ENCODE measurements at places on chromosomes 12 and 14. TPM values are rescaled to one million over a fixed set of nuclear protein-coding genes. Genes with fewer than 3 reads are reported as not detected.

GRCh38 chr12:124641591-124641990 lies 74.2 kb upstream of the NCOR2 start:
- DNase-seq, result no peak

DNA sequence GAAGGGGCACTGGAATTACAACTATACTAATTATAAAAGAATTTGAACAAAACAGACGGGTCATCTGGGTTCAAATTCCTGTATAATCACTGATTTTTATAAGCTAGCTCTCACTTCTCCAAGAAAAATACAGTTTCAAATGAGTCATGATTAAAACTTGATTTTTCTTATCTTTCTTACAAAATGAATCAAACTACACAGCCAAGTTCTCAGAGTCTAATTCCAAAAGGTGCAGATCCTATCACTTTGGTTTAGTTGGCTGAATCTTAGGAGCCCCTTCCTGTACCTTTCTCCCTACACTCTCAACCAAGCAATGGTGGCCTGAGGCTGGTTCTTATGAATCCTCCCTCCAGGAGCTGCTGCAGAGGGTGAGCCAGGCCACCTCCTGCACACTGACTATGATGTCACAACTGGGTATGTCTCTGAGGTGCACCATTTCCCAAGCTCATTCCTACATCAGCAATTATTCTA lies 43.8 kb upstream of the BMP4 start:
- no peak for DNase-seq

GRCh38 chr14:67668559-67668958 lies 5.9 kb downstream of the VTI1B start:
- DNase-seq, result no peak

DNA sequence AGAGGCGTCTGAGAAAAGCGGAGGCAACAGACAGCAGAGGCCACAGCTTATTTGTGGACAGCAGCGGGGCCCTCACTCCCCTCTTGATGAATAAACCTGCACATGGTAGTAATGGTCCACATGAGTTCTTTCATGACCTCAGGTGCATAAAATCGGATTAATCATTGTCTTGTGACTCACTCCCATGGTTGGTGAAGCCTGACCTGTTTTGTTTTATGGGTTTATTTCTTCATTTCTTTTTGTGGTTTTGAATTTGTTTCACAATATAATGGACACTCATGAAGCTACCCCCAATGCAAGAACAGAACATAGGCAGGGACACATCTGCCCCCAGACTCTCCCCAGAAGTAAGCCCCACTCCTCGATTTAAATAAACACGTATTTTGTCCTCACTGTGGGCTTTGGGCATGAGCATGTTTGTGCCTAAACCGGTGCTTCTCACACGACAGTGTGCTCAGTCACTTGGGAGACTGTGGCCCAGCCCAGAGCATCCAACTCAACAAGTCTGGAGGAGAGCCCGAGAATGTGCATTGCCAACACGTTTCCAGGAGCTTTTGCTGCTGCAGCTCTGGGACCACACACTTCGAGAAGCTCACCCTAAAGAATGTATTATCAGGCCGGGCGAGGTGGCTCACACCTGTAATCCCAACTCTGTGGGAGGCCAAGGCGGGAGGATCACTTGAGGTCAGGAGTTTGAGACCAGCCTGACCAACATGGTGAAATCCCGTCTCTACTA lies 116.1 kb downstream of the SCARB1 start:
- no peak for DNase-seq

- no peak for DNase-seq
Measured at GRCh38 chr12:109860977-109861376, 19.4 kb downstream of the GLTP start.

DNA sequence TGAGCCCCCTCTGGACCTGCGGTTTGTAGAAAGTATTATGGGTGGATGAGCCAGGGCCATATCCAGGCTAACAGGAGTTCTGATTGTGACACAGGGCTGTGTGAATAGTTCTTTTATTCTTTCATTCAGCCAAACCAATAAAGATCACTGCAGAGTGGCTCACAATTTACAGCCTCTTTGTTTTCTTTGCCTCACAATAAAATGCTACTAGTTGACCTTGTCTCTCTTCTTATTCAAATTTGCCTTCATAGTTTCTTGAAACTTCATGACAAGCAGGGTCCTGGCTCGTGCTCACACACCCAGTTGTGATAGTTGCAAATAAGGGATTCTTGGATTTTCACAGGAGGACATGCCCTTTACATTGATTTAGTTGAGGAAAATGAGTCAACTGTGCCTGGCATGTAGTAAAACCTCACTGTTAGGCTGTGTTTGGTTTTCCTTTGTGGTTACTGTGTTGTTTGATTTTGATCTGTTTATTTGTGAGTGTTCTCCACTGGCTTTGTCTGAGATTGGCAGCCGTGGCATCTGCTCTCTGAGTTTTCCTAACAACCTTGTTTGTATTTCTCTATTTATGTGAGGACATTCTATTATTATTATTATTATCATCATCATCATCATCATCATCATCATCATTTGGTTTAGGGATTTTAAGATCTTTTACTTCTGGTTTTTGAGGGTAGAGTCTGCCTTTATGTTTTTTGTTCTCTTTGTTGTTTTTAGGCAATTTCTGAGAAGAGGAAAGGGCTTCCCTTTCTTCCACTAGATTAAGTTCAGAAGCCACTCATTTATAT lies 2.7 kb upstream of the KRT6B start:
- DNase-seq, result no peak

DNA sequence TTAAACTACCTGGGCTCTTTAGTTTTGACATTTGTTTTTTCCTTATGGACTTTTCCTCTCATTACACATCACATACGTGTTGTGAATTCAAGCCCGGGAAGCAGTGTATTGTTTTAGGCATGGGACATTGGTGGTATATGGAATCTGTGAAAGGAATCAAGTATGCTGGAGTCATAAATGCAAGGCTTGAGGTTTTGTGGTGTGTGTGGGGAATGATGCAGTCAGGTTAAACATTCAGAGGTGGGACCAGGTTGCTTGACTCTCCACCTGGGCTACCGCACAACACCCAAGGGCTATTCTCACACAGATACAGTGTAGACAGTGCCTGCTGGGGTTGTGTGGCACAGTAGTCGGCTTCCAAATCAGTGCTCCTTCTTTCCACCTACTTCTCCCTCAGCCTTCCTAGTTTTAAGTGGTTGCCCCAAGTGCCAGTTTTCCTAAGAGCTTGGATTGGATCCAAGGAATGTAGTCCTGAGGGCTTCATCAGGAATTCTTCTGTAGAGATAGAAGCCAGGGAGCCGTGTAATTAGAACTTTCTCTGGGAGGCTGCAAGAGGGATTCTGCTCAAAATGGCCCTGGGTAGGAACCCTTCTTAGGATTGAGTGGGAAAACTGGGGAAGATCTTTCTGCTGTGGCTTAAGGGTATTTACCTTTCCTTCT lies 243.7 kb downstream of the C12orf75 start:
- DNase-seq, result peak; percentile 46

The OR6C75 gene
- not detected for total RNA-seq

The SLCO1C1 gene
- total RNA-seq, result not detected
